Urinary bladder (tissue), 4 donors: ENCODE measurements at places on chromosomes 3 and 15. TPM values are rescaled to one million over a fixed set of nuclear protein-coding genes. Genes with fewer than 3 reads are reported as not detected.

The HESX1 gene
- 1.1 TPM for polyA plus RNA-seq

The HOMER2 gene
- 1.2 TPM for polyA plus RNA-seq

The KBTBD13 gene
- 0.19 TPM for polyA plus RNA-seq

The APOD gene
- 395 TPM for polyA plus RNA-seq

The ITPR1 gene
- polyA plus RNA-seq, result 57.3 TPM
